ENCODE measurements at places on chromosomes 6 and 20.

DNA sequence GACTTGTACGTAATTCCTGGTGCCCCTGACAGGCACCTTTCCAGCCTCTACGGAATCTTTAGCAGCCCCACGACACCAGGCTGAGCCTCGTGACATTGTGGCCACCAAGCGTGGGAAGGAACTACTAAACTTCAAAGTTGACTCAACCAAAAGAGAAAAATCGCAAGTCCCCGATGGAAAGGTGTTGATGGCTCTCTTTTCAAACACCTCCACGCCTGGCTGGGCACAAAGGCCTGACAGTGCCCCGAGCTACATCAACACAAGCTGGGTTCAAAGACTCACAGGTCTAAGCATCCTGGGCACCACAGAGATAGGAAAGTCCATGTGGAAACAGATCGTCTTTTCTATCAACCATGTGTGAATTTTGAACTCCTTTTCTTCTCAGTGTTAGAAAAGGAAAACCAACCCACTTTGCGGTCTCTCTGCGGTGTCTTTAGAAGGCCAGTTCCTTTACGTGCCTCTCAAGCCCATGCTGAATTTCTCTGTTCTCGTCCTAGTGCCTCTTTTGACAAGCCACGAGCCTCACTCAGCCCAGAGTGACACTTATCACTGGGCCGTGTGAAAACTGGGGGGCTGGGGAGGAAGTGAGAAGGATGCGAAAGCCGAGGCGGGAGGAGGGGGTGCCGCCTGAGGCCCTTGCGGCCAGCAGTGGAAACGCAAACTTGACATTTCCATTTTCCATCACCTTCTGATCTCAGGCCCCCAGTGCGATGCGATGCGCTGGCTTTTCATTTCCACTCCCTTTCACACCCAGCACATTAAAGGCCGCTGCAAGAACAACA lies 59.4 kb downstream of the GFOD1 start:
- peak; percentile 26 for DNase-seq

DNA sequence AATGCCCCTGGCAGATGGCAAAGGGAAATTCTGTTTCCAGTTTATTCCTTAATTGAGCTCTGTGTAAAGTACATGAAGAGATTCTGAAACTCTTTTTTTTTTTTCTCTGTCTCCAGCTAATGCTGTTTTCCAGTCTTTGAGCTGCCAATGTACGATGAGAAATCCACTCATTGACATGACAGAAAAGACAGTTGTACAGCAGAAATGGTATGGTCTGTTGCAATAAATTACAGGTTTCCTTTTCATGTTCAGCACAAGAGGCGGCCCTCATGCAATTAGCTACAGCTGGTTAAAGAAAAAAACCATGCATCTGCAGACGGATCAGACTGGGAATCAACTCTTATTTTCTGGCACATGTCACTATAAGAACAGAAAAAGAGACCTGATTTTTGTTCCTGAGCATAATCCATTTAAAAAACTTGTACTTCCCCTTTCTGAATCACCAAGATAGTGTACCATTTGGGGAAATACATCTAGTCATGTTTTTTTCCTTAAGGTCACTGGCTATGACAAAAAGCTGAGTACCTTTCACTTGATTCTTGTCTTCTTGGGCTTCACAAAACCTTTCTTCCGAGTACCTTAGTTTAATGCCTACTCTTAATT lies 289.8 kb upstream of the PREP start:
- DNase-seq = peak; percentile 50

- no peak for DNase-seq
Measured at GRCh38 chr6:161417717-161418462, 144.0 kb upstream of the AGPAT4 start.

GRCh38 chr6:112066606-112067005 lies 12.7 kb downstream of the CCN6 start:
- no peak for DNase-seq

GRCh38 chr6:112343390-112343789 lies 3.7 kb upstream of the RFPL4B start:
- peak; percentile 92 for DNase-seq

DNA sequence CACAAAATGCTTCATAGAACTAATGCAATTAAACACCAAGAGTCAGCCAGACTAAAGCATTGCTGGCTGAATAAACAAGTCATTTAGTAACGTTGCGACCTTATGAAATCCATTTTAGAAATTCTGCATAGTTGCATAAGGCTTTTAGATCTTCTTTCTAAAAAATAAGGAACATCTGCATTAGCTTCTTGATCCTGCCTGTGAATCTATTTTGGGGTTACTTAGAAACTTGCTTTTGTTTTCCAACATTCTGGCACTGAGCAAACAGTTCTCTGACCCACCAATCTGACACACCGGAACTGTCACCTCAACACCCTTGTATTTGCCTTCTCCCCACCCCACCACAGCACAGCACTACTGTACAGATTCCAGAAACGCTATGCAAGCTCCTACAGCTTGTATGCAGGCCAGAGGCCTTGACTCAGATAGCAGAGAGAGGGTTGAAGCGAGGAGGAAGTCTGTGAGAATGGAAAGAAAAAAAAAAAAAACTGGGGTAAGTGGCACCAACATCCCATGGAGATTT lies 55.0 kb downstream of the KIF13A start:
- DNase-seq = no peak

DNA sequence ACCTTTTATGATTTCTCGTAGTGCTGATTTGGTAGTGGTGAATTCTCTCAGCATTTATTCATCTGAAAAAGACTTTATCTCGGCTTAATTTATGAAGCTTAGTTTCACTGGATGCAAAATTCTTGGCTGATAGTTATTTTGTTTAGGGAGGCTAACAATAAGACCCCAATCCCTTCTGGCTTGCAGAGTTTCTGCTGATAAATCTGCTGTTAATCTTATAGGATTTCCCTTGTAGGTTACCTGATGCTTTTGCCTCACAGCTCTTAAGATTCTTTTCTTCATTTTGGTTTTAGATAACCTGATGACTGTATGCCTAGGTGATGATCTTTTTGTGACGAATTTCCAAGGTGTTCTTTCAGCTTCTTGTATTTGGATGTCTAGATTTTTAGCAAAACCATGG lies 388.7 kb downstream of the UTRN start:
- no peak for DNase-seq

Data from NCI-H187 (cell line).